D341Med (cell line): ENCODE measurements at places on chromosomes 16 and 17.

- no peak for DNase-seq
Measured at GRCh38 chr16:14310519-14310991, 239.4 kb downstream of the MRTFB start.

DNA sequence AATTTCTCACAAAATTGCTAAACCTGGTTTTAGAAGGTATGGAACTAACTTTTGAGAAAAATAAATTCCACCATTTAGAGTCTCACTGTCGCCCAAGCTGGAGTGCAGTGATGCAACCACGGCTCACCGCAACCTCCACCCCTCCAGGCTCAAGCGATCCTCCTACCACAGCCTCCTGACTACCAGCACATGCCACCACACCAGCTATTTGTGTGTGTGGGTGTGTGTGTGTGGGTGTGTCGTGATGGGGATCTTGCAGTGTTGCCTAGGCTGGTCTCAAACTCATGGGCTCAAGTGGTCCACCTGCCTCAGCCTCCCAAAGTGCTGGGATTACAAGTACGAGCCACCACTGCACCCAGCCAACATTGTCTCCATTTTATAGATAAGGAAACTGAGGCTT, 71.3 kb upstream of the NOL11 start:
- no peak for DNase-seq

DNA sequence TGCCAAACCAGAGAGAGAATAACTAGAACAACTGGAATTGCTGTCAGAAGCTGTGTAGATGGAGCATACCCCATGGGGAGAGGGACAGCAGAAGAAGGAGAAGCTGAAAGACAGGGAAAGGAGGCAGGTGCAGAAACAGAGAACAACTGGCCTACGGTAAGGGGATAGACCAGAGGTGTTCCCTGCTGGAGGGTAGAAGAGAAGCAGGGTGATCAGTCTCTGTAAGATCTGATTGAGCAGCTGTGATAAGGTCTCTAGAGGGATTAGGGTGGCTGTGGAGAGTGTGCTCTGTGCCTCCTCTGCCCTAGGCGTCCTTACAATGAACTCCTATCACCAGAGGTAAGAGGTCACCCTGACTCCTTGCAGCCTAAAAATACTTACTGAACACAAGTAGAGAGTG, 30.4 kb upstream of the HS3ST3B1 start:
- no peak for DNase-seq

GRCh38 chr17:59378675-59379074, 47.2 kb downstream of the YPEL2 start:
- DNase-seq = no peak

- no peak for DNase-seq
Measured at GRCh38 chr17:72558971-72559476, 438.2 kb downstream of the SOX9 start.

DNA sequence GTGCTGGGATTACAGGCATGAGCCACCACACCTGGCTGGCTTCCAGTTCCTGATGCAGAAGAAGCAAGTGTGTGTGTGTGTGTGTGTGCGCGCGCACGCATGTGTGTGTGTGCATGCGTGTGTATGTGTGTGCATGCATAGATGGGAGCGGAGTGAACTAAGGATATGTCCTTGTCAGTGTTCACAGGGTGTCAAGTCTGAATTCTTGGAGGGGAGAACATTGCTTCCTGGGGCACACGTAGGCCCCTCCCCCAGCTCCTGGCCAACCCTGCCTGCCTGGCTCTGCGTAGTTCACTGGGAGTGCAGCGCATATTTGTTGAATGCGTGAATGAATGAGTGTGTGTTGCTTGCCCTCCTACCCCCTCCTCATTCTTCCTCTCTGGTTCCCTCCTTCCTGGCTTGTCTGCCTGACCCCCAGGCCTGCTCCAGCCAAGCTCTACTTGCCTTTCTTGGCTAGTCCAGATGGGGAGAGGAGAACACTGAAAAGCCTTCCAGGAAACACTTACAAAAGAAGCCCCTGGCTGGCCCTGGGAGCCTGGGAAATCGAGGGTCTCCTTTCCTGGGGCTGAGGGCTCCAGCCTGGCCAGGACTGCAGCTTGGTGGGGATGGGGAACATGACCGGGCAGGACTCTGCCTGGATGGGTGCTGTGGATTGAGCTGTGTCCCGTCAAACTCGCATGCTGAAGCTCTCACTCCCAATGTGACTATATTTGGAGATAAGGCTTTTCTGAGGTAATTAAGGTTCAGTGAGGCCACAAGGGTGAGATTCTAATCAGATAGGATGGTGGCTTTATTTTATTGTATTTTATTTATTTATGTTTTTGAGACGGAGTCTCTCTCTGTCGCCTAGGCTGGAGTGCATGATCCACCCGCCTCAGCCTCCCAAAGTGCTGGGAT, 27.9 kb downstream of the IGFBP4 start:
- no peak for DNase-seq

GRCh38 chr17:32671896-32672295, 185.1 kb downstream of the CDK5R1 start:
- no peak for DNase-seq

DNA sequence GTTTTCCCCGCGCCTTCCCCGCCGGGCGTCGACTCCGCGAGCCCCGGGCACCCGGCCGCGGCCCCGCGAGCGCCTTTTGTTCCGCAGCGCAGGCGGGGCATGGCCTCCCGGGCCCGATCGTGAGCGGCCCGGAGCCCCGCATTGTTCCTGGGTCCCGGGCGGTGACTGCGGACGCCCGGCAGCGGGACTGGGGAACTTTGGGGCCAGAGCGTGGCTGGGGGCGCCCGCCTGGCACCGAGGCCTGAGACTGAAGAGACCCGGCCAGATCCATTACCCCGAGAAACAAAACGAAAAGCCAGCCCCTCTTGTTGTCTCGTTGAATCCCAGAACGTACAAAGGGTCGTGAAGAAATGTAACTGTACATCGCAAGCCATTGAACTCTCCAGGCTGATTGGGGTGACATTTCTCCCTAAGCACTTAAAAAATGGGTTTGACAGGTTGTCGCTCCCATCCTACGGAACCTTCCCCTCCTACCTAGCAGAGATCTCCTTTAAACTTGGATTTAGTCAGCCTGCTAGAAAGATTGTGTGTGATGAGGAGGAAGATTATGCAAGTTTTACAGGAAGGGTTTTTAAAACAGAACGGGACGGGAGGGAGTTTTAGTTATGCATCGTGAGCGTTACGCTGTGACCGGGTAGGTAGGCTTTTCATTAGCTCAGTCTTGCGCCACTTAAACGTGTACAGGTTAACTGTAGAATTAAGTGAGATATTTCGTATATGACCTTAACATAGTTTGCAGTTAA, 825 bp downstream of the METTL9 start:
- DNase-seq = peak; percentile 26

DNA sequence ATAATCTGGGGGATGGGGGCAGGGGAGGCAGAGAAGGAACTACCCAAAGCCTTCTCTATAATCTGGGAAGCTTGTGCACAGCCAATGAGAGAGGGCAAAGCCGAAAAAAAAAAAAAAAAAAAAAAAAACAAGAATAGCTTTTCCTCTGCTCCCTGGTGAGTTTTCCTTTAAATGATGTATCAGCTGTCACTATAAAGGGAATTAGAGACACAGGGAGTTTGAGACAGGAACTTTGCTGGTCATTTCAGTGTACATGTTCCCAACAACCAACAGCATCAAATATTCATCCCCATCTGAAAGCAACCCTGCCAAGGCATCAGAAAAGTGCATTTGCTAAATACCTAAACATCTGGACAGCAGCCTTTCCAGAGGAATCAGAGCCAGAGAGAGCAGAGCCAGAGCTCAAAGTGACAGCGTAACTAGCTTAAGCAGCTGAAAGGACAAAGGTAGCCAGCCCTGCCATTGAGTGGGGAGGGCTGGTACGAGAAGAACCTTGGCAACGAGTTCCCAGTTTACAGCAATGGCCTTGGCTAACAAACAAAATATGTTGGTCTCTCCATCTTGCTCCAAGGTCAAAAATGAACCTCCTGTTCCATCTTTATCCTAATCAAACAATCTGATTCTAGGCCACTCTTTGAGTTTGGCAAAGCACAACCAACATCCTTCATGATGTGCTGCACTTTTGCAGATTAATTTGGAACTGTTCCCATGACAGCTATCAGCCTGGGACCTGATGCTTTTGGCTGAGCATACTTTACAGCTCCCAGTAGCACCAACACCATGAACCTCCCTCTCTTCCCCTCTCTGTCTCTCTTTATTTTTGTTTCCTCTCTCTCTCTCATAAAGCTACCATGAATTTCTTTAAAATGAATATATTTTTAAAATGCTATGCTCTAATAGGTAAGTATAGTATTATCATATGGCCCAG, 143.7 kb upstream of the GNAO1 start:
- DNase-seq = no peak

DNA sequence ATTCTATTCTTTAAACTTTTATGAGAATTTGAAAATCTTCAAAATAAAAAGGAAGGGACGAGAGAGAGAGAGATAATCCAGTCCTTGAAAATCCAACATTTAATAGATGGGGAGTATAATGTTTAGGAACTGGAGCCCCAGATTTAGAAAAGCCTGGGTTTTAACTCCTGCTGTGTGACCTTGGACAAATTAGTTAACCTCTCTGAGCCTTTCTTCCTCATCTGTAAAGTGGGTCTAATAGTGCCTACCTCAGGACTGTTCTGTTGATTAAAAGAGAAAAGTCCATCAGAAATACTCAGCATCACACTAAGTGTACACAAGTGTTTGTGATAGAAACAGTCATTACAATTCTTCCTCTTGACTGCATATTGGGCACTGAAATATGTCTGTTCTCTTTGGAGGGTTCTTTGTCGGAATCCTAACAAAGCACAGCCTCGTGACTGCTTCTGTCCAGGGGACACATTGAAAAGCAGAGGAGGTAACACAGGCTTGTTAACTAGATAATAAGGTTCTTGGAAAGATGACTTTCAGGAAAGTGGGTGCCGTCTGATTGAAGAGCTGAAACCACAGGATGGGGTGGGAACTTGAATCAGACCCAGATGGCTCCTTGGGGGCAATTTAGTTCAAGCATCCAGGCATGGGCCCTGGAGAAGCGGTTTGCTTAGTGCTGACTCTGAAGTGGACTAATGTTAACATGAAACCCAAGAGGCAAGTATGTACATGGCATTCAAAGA, 128.2 kb downstream of the CLEC16A start:
- DNase-seq = no peak

- peak; percentile 51 for DNase-seq
Measured at GRCh38 chr16:72848759-72849664, 198.9 kb downstream of the ZFHX3 start.

- DNase-seq = peak; percentile 93
Measured at GRCh38 chr16:83967838-83968305, at the start of gene NECAB2. Gene NECAB2, plus strand, starts transcription at chr16:83968244. Its CDS starts 405 bp downstream, at chr16:83968649.

DNA sequence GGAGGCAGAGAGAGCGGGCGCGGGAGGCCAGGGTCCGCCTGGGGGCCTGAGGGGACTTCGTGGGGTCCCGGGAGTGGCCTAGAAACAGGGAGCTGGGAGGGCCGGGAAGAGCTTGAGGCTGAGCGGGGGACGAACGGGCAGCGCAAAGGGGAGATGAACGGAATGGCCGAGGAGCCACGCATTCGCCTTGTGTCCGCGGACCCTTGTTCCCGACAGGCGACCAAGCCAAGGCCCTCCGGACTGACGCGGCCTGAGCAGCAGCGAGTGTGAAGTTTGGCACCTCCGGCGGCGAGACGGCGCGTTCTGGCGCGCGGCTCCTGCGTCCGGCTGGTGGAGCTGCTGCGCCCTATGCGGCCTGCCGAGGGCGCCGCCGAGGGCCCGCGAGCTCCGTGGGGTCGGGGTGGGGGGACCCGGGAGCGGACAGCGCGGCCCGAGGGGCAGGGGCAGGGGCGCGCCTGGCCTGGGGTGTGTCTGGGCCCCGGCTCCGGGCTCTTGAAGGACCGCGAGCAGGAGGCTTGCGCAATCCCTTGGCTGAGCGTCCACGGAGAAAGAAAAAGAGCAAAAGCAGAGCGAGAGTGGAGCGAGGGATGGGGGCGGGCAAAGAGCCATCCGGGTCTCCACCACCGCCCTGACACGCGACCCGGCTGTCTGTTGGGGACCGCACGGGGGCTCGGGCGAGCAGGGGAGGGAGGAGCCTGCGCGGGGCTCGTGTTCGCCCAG, 1.2 kb upstream of the CBX4 start:
- peak; percentile 76 for DNase-seq

GRCh38 chr16:11610121-11610505, 23.4 kb upstream of the LITAF start:
- DNase-seq = no peak

GRCh38 chr17:73749928-73750605, 105.8 kb upstream of the SDK2 start:
- no peak for DNase-seq

DNA sequence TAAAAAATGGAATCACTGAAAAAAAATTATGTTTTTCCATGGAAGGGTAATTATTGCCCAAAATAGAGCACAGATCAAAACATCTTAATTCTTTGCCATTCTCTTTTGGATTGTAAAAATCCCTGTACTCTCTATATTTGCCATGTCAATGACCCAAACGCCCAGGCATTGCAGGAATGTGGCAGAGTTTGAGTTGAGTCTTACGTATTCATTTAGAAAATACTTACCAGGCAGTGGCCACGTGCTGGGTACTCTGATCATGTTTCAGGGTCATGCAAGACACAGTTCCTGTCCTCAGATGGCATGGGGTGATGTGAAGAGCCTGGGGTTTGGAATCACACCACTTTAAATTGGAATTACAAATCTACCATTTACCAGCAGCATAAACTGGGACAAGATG, 267.7 kb downstream of the ABCC12 start:
- no peak for DNase-seq

DNA sequence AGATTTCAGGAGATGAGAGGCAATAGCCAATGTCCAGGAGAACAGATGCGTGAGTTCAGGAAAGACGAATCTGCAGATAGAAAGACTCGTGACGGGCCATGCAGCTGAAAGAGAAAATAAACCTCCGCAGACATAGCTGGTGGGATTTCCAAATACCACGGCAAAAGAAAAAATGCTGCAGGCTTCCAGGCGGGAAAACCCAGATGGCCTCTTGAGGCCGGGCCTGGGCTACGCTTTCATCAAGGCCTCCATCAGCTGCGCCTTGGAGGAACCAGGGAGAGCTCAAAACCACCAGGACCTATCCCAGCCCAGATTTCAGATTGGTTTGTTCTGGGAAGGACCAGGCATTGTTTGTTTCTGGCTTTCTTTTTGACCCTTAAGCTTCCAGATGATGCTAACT, 16.7 kb downstream of the CCDC40 start:
- peak; percentile 24 for DNase-seq

DNA sequence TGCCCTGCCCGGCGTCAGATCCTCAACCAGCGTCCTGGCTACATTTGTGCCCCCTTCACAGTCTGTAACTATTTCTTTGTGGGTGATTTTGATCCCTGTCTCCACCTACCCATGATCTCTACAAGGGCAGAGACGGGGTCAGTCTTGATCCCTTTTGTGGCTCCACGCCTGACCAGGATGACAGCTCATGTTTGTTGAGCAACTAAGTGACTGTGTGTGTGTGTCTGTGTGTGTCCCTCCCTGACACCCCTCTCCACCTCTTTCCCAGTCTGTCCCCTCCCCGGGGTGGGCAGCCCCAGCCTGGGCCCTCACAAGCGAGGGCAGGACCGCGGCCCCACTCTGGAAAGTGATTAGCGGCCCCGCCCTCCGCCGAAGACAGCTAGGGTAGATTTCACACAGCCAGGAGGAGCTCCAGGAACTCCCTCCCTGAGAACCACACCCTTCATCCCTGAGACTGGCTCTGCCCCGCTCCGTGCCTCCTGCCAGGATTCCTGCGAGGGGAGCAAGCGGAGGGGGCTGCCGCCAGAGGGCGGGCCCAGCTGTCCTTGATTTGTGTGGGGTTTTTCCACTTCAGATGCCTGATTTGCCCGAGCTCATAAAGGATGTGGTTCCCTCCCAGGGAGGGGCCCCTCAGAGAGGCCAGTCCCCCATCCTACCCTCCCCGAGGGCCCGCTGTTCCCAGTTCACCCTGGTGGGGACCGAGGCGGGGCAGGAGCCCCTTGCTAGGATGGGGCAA, 5.3 kb upstream of the HS3ST6 start:
- DNase-seq = peak; percentile 78

- peak; percentile 99 for DNase-seq
Measured at GRCh38 chr17:39636927-39637736, at the start of gene STARD3. Gene STARD3, plus strand, starts transcription at chr17:39637144. Its CDS starts 16,388 bp downstream, at chr17:39653532.

- no peak for DNase-seq
Measured at GRCh38 chr16:3010510-3010909, 2.2 kb upstream of the CLDN9 start.
